ENCODE measurements at places on chromosomes 11 and 22. TPM values are rescaled to one million over a fixed set of nuclear protein-coding genes. Genes with fewer than 3 reads are reported as not detected.

Gene APLNR
- total RNA-seq = 1.1 TPM

Gene NRXN2
- total RNA-seq = 1.6 TPM

Gene HIC2
- 5.4 TPM for total RNA-seq

Gene INPP5J
- total RNA-seq = 137 TPM

Gene OR51B4
- total RNA-seq = not detected

Gene CSF2RB
- total RNA-seq = 24.8 TPM

Gene DBX1
- total RNA-seq = not detected

Gene BIK
- 16.5 TPM for total RNA-seq

Gene PTPN5
- not detected for total RNA-seq

Gene PPP1CA
- total RNA-seq = 182 TPM

Gene BAIAP2L2
- total RNA-seq = 421 TPM

Gene PKDREJ
- 0.35 TPM for total RNA-seq

Gene UPK3A
- 4.0 TPM for total RNA-seq

Gene UBQLN3
- total RNA-seq = not detected

Gene ANKRD13D
- 48.3 TPM for total RNA-seq

Gene OR4D5
- not detected for total RNA-seq

Gene SLC22A25
- total RNA-seq = not detected

Gene POU2AF3
- 2.5 TPM for total RNA-seq

Gene OR51B2
- total RNA-seq = not detected

All from Peyer's patch (tissue), 4 donors.